ELR (cell line): ENCODE measurements at places on chromosomes 16 and 17.

DNA sequence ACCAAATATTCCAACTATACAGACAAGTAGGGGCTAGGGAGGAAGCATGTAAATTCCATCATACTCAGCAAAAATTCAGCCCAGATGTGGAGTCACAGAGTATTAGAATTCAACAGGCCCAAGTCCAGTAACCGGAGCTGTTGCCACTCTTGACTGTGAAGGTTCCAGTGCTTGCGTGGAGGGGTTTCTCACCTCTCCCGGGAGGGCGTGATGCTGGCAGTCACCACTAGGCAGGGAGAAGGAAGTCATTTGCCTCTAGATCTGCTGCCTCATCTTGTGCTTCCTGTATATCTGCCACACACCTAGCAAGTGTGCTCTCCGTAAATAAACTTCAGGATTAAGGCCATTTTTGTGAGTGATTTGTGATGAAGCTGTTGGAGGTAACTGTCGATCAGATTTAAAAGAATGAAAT is 1.0 kb upstream of the CKLF start:
- peak; percentile 73 for DNase-seq

DNA sequence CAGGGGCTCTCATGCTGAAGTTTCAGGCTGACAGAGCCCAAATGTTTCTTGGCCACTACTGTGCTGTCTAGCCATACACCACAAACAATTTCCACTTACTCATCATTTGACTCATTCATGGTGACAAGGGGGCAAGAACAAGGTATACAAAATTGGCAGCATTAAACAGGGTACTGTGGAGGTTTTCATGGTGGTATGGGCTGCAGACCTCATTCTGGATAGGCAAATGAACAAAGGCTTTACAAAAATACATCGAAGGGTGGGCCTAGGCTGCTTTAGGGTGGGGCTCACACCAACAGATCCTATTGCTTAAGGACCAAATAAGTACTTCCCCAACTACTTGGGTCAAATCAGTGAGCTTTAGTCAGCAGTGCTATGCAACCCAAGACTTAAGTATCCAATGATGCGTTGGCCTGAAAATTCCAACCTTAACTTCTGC is 53.0 kb downstream of the N4BP1 start:
- DNase-seq = peak; percentile 74

DNA sequence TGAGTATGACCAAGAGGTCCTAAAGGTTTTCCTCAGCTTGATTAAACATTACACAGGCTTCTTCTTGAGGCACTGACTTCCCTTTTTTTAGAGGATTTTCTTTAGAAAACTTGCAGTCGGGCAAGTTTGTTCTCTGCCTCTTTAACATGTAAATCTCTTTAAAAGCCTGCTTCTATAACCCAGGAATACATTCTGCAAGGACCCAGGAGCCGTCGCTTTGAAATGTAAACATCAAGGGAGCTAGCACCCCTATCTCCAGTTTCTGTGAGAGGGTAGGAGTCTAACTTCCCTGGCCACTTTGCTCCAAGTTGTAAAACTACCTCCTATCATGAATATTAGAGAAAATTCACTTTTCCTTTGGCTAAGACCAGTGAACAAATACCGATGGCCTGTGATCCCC is 201.5 kb upstream of the CPHXL start:
- no peak for DNase-seq

DNA sequence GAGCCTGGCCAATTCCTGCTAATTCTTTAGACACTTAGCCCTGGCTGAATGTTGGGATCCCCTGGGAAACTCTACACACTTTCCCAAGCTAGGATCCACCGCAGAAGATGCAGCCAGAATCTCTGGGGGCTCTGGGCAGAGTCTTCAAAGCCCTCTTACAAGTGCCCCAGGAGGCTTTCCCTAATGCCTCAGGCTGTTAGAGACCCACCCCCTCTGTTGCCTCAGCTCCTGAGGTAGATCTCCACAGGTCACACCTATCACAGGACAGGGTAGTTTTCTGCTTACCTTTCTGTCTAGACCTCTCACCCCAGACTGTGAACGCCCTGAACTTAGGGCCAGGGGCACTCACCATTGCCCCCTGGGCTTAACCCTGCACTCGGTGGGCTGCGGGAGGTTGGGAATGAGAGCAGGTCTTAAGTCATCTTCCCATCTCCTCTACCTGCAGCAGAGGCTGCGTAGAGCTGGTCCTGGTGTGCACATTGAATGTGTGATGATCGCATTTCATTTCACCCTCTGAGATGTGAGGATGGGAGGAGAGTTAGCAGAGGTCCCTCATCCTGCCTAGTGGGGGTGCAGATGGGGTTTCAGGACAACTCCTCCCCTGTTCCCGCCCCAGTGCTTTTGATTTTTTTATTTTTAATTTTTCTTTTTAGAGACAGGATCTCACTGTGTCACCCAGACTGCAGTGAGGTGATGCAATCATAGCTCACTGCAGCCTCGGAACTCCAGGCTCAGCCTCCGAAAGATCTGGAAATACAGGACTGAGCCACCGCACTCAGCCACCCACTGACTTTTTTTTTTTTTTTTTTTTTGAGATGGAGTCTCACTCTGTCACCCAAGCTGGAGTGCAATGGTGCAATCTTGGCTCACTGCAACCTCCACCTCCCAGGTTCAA is 89.0 kb upstream of the LHX1 start:
- DNase-seq = peak; percentile 16

DNA sequence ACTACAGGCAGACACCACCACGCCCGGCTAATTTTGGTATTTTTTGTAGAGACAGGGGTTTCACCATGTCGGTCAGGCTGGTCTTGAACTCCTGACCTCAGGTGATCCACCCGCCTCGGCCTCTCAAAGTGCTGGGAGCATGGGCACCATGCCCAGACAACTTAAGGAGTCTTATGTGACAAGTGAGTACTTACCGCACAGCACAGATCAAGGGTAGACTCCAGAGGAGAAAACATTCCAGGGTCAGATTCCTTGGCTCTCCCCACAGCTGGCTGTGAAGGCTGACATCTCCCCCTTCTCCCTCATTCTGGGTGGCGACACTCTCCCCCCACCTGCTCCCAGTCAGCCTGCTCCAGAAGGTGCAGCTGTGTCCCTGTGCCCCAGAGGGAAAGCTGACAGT is 10.6 kb downstream of the ZSCAN10 start:
- no peak for DNase-seq

DNA sequence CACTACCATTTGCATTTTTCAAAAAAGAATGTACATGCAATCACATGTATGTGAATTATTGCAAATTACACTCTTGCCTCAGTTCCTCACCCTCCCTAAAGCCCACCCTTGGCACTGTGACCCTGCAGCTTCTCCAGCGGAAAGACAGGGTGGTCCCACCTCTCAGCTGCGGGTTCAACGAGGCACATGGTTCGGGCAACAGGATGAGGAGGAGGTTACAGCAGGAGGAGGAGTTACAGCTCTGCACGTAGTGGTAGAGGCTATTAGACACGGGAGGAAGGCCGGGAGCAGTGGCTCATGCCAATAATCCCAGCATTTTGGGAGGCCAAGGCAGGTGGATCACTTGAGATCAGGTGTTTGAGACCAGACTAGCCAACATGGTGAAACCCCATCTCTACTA is 5.2 kb downstream of the C16orf95 start:
- DNase-seq = no peak

DNA sequence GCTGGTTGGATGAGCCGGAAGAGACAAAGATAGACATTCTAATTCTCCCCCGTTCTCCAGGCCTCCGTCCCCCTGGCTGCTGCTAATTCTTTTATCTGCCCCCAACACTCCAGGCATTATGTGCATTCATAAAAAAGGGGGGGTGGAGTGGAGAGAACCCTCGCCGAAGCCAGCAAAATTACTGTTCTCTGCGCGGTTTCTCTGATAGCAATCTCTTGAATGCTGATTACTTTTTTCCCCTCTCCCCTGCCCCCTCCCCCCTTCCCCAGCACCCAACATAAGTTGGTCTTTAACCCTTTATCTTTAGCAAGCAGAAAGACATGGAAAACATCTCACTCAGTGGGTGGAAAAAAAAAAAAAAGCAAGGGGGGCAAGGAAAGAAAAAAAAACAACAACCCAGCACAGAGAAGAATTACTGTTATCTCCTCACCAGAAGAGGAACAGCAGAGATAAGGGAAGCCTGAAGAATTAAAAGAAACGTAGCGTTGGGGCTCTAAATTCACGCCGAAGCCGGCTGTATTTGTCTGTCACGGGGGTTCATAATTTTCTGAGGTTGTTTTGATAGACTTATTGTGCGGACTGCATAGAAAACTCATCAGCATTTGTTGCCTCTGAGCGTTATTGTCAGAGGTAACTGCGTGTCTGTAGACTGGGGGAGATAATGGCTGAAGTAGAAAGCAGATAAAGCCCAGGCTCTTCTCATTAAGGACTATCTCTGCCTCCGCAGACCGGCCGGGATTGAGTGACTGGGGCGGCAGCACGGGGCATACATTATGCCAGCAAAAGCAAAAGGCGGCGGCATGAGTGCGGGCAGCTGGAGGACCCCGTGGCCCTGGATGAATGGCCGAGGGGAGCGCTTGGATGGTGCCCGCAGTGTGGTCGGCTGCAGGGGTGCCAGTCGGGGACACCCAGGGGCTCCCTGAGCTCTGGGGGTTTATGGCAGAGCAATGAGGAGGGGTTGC is 126.9 kb downstream of the MRM1 start:
- no peak for DNase-seq

DNA sequence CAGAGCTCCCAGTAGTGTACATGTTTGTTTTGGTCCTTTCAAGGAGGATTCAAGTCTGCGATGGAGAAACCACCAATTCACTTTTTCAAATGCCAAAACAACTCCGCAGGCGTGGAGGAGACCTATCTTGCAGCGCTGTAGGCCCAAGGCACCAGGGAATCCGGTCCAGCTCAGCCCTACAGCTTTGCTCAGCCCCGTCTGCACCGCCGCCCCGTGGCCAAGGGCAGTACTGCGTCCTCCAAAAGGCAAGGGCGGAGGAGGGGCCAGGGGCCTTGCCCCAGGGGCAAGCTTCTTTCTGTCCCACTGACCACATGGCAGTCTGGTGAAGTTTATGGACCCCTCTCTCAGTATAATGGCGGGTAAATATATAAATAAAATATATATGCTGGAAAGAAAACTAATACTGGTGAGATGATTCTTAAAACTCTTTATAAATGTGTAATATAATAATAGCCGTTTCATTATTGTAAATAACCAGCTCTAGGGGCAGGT is 709 bp upstream of the CD300LG start:
- peak; percentile 85 for DNase-seq

GRCh38 chr17:76623271-76624146 is 20.0 kb downstream of the ST6GALNAC1 start:
- DNase-seq = peak; percentile 78

GRCh38 chr16:56057151-56057550 is 134.1 kb upstream of the GNAO1 start:
- DNase-seq = no peak

GRCh38 chr17:11797803-11798202 is 199.5 kb downstream of the ZNF18 start:
- DNase-seq = no peak

- DNase-seq = peak; percentile 93
These were observed 8.2 kb downstream of the RHBDF2 start for GRCh38 chr17:76492989-76493501.
